ENCODE measurements at places on chromosomes 11 and 22.

DNA sequence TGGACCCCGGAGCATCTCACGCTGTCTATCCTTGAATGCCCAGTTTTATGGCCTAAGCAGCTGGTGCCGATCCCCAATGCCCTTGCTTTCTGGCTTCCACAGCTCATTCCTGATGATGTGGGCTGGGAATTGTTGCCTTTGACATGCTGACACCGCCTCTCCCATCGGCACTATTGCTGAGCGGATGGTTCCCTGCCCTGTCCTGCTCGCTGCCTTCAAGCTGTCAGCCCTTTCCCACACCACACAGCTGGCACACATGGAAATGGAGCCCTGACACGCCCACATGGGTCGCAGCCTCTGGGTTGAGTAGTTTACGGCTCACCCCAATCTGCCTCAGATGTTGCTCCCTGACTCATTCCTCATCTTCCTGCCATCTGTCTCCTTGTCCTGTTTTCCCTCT is 110.2 kb upstream of the SESN3 start:
- H3K36me3 ChIP-seq = no peaks in the 10 kb centered on the region
- peaks cover 16% of the 10 kb centered on the region for H3K27me3 ChIP-seq
- no peak overlapping the region for H3K27ac ChIP-seq
- no peak for DNase-seq

DNA sequence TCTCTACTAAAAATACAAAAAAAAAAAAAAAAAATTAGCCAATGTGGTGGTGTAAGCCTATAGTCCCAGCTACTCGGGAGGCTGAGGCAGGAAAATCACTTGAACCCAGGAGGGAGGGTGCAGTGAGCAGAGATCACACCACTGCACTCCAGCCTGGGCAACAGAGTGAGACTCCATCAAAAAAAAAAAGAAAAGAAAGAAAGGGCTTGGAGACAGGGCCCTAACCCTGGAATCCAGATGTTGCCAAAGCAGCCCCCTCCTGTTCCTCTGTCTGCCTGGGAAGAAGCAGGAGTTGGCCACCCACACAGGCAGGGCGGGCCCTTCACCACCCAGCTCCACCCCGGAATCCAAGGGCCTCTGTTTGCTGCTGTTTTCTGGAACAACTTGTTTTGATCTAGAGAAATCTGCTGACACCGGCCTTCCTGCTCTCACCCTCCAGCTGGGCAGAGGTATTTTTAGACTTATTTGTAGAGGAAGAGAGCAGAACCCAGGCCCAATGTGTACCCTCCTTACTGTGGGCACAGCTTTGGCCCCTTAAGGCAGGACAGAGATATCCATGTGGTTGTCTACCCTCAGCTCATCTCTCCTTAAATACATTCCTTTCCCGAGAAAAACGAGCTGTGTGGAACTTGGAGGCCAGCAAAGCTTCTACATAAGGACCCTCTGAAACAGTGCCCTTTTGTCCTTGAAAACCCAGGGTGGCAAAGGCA is 2.7 kb upstream of the NEAT1 start:
- peak overlapping the region; percentile 98 for H3K27ac ChIP-seq
- peaks cover 2% of the 10 kb centered on the region for H3K27me3 ChIP-seq
- peak overlapping the region; percentile 94 for H3K4me3 ChIP-seq
- DNase-seq = peak; percentile 79
- peaks cover 52% of the 10 kb centered on the region for H3K4me1 ChIP-seq

- H3K36me3 ChIP-seq = no peaks in the 10 kb centered on the region
- peaks cover 7% of the 10 kb centered on the region for H3K27me3 ChIP-seq
- H3K4me1 ChIP-seq = no peaks in the 10 kb centered on the region
- no peak overlapping the region for H3K4me3 ChIP-seq
- DNase-seq = no peak
Observed at GRCh38 chr22:43534916-43535315, 123.1 kb downstream of the MPPED1 start.

- H3K36me3 ChIP-seq = peaks cover 1% of the 10 kb centered on the region
- peak overlapping the region; percentile 83 for H3K4me3 ChIP-seq
- no peaks in the 10 kb centered on the region for H3K27me3 ChIP-seq
- no peak for DNase-seq
- peaks cover 38% of the 10 kb centered on the region for H3K4me1 ChIP-seq
- H3K27ac ChIP-seq = peak overlapping the region; percentile 83
Observed at GRCh38 chr22:46053563-46054090, 76.7 kb upstream of the WNT7B start.

DNA sequence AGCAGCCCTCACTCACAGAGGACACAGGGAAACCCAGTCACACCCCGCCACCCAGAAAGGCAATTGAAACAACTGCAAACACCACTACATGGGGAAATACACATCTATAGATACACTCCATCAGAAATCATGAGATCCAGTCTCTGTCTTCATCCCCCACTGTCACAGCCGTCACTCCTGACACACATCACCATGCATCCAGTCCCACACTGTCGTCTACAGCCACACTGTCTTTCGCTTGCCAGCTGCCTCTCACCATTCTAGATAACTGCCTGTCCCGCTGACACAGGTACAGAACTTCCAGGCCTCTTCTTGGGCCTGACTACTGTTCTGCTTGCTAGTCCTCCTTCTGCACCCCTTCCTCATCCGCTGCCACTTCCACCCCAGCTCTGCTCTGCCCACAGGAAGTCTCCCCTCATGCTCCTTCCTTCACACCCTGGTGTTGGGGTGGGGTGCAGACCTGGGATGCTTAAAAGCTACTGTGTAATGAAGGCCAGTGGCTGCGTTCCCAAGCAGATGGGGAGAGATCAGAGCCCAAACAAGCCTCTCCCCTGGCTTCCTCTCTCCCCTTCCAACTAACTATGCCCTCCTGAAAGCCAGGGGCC is 42.6 kb downstream of the SLC22A12 start:
- H3K27ac ChIP-seq = no peak overlapping the region
- H3K4me1 ChIP-seq = peaks cover 13% of the 10 kb centered on the region
- H3K27me3 ChIP-seq = no peaks in the 10 kb centered on the region
- H3K4me3 ChIP-seq = no peak overlapping the region
- DNase-seq = peak; percentile 53

- H3K36me3 ChIP-seq = no peaks in the 10 kb centered on the region
- no peaks in the 10 kb centered on the region for H3K27me3 ChIP-seq
- H3K4me1 ChIP-seq = no peaks in the 10 kb centered on the region
- H3K27ac ChIP-seq = no peak overlapping the region
Observed at GRCh38 chr11:134905517-134905916, 493.5 kb upstream of the B3GAT1 start.

DNA sequence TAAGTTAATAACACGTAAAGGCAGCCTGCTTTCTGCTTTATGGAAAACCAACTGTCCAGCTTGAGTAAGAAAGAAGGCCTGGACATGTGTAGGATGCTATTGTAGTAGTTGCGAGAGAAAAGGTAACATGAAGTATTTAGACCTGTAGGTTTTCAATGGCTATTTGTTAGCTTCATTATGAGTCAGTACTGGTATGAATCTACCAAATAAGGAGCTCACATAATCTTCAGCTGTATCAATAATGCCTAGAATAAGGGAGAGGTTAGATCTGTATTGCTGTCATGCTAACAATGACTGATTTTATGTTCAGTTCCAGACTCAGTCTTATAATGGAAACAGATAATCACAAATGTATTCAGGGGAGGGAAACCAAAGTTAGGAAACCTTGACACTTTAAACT is 550.3 kb downstream of the CNTN5 start:
- no peak for DNase-seq
- H3K4me3 ChIP-seq = no peak overlapping the region
- no peak overlapping the region for H3K27ac ChIP-seq
- H3K36me3 ChIP-seq = no peaks in the 10 kb centered on the region
- no peaks in the 10 kb centered on the region for H3K4me1 ChIP-seq

- no peak overlapping the region for H3K27ac ChIP-seq
- H3K4me3 ChIP-seq = no peak overlapping the region
- peaks cover 39% of the 10 kb centered on the region for H3K27me3 ChIP-seq
- no peak for DNase-seq
- H3K36me3 ChIP-seq = no peaks in the 10 kb centered on the region
Observed at GRCh38 chr11:64003807-64004589, 17.8 kb downstream of the OTUB1 start.

DNA sequence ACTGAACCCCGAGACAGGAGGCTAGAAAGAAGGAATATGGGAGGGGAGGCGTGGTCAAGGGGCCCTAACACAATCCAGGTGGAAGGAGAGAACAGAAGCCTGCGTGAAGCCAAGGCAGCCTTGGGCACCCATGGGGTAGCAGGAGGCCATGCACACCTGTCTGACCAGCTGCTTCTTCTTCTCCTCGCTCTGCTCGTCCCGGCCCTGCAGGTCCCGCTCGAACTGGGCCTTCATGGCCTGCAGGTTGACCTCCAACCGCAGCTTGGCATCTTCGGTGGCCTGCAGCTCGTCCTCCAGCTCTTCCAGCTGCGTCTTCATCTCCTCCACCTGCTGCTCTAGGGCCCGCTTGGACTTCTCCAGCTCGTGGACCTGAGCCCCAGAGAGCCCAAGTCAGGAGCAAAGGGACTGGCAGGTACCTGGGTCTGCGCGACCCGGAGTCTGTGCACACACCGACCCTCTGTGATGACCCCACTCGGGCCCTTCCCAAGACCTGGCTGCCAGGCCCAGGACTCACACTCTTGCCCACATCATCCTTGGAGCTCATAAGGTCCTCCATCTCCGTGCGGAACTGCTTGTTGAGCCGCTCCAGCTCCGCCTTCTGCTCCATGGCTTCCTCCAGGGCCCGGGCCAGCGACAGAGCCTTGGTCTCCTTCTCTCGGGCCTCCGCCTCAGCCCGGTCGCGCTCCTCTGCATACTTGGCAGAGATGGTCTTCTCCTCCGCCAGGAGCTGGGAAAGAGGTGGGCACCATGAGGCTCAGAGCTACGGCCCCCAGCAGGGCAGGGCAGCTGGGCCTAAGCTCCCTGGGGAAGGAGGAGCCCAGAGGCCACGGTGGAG is 35.9 kb downstream of the APOL1 start:
- no peaks in the 10 kb centered on the region for H3K27me3 ChIP-seq
- no peak for DNase-seq
- peaks cover 76% of the 10 kb centered on the region for H3K36me3 ChIP-seq

GRCh38 chr22:17931400-17931825 is 92.9 kb downstream of the MICAL3 start:
- peaks cover 6% of the 10 kb centered on the region for H3K36me3 ChIP-seq
- no peak for DNase-seq
- no peak overlapping the region for H3K4me3 ChIP-seq
- H3K4me1 ChIP-seq = peaks cover 16% of the 10 kb centered on the region
- H3K27me3 ChIP-seq = no peaks in the 10 kb centered on the region

GRCh38 chr11:35321111-35321510 is 98.2 kb downstream of the SLC1A2 start:
- H3K36me3 ChIP-seq = peaks cover 3% of the 10 kb centered on the region
- H3K27me3 ChIP-seq = no peaks in the 10 kb centered on the region
- no peak overlapping the region for H3K4me3 ChIP-seq
- no peak for DNase-seq

GRCh38 chr11:104946907-104947306 is 21.5 kb downstream of the CASP4 start:
- peaks cover 93% of the 10 kb centered on the region for H3K36me3 ChIP-seq
- DNase-seq = no peak
- no peak overlapping the region for H3K27ac ChIP-seq
- no peak overlapping the region for H3K4me3 ChIP-seq
- no peaks in the 10 kb centered on the region for H3K27me3 ChIP-seq

DNA sequence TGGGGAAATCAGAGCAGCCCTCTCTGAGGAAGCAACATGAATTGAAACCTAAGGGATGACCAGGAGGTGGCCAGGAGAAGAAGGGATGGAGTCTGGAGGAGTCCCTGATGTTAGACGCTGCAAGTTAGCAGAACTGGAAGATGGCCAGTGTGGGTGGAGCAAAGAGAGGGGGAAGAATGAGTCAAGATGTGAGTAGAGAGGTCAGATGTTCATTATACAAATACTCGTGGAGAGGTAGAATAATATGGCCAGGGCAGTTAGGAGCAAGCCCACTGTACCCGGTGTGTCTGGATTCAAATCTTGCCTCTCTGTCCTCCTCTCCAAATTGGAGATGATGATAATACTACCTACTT is 242.0 kb downstream of the TENM4 start:
- H3K4me3 ChIP-seq = no peak overlapping the region
- H3K4me1 ChIP-seq = no peaks in the 10 kb centered on the region
- H3K27me3 ChIP-seq = no peaks in the 10 kb centered on the region
- H3K36me3 ChIP-seq = no peaks in the 10 kb centered on the region

DNA sequence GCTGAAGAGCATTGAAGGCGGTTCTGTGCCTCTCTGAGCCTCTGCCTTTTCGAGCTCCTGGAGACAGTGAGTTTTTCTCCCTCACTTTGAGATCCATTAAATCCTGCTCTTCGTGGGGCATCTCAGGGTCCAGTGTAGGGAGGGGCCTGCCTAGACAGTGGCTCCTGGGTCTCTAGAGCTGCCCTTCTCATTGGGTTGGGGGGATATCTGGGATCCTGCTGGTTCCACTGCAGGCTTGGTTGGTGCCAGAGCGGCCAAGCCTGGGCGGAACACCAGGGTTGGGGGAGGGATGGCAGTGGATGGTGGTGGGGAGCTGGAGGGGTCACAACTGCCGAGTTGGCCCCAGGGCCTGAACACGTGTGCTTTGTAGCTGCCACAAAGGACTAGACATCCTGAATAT is 52.2 kb upstream of the CARS1 start:
- no peak overlapping the region for H3K27ac ChIP-seq
- H3K4me1 ChIP-seq = no peaks in the 10 kb centered on the region
- no peak for DNase-seq
- H3K36me3 ChIP-seq = peaks cover 5% of the 10 kb centered on the region
- no peaks in the 10 kb centered on the region for H3K27me3 ChIP-seq

- H3K4me1 ChIP-seq = peaks cover 5% of the 10 kb centered on the region
- H3K27me3 ChIP-seq = no peaks in the 10 kb centered on the region
- H3K36me3 ChIP-seq = peaks cover 12% of the 10 kb centered on the region
- no peak overlapping the region for H3K27ac ChIP-seq
Observed at GRCh38 chr11:130890039-130890745, 26.1 kb downstream of the SNX19 start.

- no peaks in the 10 kb centered on the region for H3K36me3 ChIP-seq
- H3K4me3 ChIP-seq = peak overlapping the region; percentile 67
- no peak for DNase-seq
- peaks cover 62% of the 10 kb centered on the region for H3K27me3 ChIP-seq
- H3K4me1 ChIP-seq = peaks cover 23% of the 10 kb centered on the region
Observed at GRCh38 chr11:9002920-9003572, 755 bp downstream of the NRIP3 start.

DNA sequence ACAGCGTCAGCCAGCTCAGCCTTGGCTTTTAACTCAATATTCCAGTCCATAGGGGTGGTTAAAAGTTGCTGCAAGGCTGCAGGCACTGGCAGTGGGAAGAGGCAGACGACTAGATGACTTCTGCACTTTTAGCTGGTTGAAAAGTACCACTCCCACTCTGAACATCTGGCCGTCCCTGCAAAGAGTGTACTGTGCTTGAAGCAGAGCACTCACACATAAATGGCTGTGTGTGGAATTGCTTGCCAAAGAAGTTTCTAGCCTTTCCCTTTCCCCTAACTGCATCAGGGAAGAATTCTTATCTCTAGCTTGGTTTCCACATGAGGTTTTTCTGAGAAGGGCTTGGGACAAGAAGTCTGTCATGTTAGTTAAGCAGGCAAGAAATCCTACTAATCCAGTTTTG is 5.1 kb upstream of the PHLDB1 start:
- peaks cover 10% of the 10 kb centered on the region for H3K27me3 ChIP-seq
- H3K4me3 ChIP-seq = no peak overlapping the region
- no peaks in the 10 kb centered on the region for H3K4me1 ChIP-seq
- H3K36me3 ChIP-seq = peaks cover 32% of the 10 kb centered on the region
- DNase-seq = no peak

GRCh38 chr11:85531191-85531897 is 95.8 kb downstream of the DLG2 start:
- H3K4me3 ChIP-seq = no peak overlapping the region
- H3K36me3 ChIP-seq = peaks cover 2% of the 10 kb centered on the region
- H3K27ac ChIP-seq = no peak overlapping the region
- DNase-seq = no peak
- H3K27me3 ChIP-seq = no peaks in the 10 kb centered on the region

Measured in activated CD8-positive, alpha-beta memory T cell treated with anti-CD3 and anti-CD28 coated beads, Interleukin-2, amount 10 ng/mL, durations not matched to agents 7 days and 5 days (primary cell).